ENCODE measurements at places on chromosomes 1 and 21.

GRCh38 chr1:54190526-54190925, 9.3 kb downstream of the CYB5RL start:
- no peak for DNase-seq

DNA sequence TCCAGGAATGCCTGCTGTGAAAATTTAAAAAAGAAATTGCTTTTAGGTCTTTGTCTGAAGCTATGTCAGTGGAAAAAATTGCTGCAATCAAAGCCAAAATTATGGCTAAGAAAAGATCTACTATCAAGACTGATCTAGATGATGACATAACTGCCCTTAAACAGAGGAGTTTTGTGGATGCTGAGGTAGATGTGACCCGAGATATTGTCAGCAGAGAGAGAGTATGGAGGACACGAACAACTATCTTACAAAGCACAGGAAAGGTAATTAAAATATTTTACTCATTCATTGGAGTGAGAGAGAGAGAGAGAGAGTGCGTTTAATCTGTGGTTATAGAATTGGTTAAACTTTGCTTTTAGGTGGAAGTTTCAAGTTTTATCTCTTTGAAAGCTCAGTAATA, 20.0 kb downstream of the CDC73 start:
- DNase-seq, result no peak

DNA sequence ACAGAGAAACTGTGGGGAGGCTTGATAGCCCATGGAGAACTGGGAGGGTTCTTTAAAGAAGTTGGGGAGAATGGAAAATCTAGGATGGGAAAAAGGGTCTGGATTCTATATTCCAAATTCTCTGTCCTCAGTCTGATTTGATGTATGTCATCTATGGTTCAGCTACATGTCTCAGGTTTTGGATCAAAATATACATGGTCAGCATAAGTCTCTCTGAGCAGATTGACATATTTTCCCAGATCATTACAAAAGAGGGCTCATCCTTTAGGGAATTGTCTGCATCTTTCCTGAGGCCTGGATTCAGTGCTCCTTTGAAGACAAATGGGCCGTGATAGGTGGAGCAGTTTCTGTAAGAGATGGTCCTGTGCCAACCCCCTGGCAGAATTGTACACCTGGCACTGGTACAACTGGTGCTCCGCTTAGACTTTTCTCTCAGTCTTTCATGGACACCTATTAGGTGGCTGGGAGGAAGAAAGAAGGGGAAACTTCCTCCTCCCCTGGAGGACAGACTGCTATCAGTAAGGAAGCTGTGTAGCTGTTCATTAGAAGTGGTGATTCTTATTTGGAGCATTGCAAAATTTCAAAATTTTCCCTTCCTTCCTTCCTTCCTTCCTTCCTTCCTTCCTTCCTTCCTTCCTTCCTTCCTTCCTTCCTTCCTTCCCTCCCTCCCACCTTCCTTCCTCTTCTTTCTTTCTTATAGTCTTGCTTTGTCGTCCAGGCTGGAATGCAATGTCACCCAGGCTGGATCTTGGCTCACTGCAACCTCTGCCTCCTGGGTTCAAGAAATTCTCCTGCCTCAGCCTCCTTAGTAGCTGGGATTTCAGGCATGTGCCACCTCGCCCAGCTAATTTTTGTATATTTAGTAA, 26.1 kb upstream of the RGL1 start:
- DNase-seq, result no peak

DNA sequence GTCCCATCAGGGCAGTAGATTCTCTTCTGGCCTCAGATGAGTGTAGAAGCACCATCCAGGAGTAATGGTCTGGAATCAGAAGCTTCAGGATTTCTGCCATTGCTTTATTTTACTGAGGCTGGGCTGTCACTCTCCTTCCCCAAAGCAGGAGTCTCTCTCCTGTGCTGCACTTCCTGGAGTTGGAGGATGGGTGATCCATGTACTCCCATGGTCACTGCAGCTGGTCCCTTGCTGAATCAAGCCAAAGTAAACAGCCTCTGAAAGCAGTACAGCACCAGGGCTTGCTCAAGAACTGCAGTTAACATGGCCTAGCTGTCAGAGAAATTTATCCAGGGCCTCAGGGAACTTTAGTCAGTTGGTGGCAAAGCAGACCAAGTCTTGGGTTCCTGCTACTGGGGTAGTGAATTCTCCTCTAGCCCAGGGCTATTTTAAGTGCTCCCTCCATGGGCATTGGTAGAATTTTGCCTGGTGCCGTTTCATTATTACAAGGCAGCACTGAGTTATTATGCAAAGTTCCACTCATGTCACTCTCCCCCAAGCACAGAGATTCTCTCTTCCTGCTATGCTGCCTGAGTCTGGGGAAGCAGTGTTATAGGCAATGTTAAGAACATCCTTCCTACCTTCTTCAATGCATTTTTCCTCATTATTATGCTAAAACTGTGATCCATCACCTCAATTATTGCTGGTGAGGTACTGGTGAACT, 29.5 kb downstream of the DRAM2 start:
- no peak for DNase-seq

- DNase-seq, result no peak
These were observed 69.2 kb upstream of the AJAP1 start for GRCh38 chr1:4585216-4585615.

DNA sequence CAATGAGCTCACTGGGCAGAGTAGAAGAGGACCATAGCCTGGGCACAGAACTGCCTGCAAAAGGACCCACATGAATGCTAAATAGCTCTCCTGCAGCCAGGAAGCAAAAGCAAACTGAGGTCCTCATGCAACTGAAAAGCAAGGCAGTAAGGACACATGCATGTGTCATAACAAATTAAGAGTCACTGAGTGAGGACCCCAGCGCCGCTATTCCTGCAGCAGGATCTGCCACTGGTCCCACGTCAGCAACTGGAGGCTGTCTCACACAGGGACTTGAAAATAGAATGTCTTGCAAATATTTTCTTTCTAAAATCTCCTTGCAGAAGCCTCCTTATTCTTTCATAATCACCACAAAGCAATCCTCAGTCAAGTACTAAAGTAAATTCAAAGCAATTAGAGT, 559.6 kb upstream of the DAB1 start:
- DNase-seq, result no peak

- DNase-seq, result no peak
These were observed 62.2 kb downstream of the ZNF684 start for GRCh38 chr1:40593449-40594186.

DNA sequence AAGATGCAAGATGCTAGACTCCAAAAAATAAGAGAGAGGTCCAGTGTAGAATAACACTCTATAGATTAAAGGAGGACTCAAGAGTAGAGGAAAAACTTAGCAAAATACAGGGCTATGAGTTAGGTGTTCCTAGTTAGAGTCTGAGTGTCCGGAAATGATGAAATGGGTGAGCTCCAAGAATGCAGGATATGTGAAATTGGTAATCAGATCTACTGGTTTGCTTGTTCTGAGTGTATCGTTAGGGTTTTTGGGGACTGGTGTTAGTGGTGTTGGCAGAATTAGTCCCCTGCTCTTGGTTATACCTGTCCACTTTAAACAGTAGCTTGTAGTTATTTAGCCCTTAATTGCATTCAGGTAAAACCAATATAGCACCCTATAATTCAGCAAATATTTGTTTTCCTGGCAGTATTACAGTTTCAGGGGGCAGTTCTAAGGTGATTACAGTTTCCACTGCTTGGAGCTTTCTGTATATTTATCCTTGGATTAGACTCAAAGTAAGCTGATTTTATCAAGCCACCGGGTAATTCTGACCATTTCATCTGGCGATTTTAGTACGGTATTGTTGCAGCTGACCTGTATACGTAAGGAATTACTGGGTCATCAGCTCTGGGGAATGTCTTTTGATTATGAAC, 332.7 kb downstream of the CHRM3 start:
- DNase-seq, result no peak

DNA sequence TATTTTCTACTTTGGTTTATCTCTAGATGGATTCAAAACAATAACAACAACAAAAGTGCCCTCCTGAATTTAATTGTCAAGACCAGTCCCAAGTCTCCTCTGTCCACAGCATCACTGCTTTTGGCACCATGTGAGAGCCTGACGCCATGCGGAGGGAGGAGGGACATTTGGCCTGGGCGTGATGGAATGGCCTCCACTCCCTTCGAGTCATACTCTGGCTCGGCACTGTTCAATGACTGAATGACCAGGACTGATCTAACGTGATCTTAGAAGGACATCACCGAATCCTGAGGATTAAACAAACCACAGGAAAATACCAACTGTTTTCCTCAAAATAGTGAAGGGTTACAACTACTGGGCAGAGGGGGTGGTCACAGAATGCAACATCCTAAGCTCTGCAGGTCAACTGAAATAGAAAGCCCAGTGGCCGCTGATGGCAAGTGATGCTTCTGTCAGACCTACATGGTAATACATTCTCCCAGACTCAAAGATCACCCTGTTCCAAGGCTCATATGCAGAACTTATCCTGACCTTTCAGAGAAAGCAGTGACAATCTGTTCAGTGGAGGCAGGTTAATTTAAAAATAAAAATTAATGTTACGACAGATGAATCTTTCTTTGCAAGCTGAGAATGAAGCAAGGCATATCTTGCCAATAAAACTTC, 19.1 kb downstream of the SRSF4 start:
- DNase-seq, result no peak

DNA sequence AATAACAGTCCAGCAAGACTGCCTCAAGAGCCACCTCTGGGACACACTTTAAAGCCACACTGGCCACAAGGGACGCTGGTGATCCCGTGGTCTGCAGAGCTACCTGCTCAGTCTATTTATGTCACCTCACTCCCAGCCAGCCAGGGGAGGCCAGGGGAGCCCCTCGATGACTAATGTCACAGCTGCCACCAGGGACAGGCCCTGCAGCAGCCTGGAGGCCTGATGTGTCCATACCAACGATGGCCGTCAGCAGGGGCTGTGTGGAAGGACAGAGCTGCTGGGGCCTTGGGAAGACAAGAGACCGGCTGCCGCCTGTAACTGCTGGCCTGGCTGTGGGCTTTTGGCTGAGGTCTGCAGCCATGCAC, 71.0 kb downstream of the SIK1 start:
- no peak for DNase-seq

DNA sequence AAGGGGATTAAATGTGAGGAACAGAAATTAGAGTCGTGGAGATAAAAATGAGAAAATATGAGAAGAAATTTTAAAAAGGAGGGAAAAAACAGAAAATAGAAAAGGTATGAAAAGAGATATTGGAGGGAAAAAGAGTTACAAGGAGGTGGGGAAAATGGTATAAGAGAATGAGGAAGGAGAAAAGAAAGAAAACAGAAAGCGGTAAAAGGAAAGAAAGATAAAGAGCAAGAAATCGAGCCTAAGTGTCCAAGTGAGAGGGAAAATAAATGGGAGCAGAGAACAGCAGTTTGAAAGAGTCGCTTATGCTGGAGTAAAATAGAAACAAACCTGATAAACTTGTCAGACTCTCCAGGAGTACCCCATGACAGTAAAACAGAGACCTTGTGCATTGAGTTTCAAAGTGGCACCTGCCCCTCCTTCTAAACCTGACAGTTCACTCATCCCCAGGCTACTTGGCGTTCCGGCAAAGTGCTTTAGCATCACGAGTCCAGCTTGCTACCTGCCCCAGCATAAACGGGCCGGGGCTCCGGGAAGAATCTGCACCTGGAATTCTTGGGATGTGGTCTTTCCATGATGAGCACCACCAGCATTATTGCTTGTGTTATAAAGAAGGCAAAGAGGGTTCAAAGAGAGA, 585 bp downstream of the NEGR1 start:
- no peak for DNase-seq

GRCh38 chr1:236568285-236568894, 35.9 kb downstream of the HEATR1 start:
- DNase-seq, result no peak

DNA sequence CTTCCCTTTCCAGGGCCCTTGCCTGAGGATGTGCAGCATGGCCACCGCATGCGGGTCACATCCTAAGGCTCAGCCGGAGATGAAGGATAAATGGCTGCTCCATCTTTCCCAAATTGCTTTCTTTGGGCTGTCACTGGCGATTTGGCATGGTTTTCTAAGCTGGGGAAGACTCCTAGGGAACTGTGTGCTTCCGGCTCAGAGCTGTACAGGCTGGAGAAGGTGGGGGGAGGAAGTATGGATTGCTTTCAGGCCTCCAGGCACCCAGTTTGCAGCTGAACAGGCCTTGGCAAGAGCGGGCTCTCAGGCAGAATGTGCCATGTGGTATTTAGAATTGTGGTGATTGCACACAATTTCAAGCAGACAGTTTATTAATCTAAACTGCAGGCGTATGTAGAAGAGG, 48.9 kb downstream of the TMEM53 start:
- no peak for DNase-seq

DNA sequence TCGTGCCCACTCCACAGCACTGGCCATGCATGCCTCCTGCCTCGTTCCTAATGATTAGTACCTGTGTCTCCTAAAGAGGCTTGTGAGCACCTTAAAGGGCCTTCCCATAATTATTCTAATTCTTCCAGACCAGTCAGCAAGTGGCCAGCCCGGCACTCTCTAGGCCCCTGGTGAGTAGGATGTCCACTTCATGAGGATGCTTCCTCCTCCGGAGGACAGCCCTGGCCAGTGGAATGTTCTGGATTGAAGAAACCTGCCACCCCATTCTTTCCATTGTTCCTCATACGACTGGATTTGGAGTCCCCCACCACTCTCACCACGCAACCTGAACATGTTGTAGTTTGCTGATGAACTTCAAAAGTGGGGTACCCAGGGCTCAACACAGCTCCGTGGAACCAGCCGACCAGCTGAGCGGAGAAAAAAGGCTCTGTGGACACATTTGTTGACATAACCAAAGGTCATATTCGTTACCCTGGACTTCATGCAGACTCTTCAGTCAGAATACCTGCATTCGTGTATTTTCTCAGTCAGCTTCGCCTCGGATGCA, 46.7 kb upstream of the LBR start:
- no peak for DNase-seq

GRCh38 chr1:147665521-147665920, 4.8 kb downstream of the ACP6 start:
- no peak for DNase-seq

- DNase-seq, result no peak
These were observed 486.4 kb downstream of the PLPP3 start for GRCh38 chr1:56092684-56093570.

DNA sequence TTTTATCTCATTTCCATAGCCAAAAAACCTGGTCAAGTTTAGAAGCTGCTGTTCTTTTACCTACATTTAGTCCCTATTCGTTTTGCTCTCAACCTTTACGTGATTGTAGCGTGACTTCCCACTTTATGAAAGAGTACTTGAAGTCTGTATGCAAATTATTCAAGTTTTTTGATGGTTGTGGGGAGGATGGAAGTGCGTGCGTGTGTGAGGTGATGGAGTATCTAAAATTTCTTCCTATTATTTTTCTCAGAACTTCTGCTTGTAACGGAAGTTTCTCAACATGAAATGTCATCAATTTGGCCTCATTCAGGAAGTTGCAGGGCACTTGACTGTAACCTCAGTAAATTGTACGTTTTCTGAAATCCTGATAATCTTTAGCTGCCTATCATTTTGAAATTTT, 64.0 kb downstream of the SAMSN1 start:
- no peak for DNase-seq

- no peak for DNase-seq
These were observed 232.9 kb upstream of the RUNX1 start for GRCh38 chr21:35281956-35282355.

- DNase-seq, result peak; percentile 11
These were observed at the start of gene SPAG17 for GRCh38 chr1:118185084-118185832. SPAG17 (minus strand) TSS chr1:118185228; CDS start chr1:118185157, 71 bp downstream.
